ENCODE measurements at places on chromosomes 11 and 22. TPM values are rescaled to one million over a fixed set of nuclear protein-coding genes. Genes with fewer than 3 reads are reported as not detected.

DNA sequence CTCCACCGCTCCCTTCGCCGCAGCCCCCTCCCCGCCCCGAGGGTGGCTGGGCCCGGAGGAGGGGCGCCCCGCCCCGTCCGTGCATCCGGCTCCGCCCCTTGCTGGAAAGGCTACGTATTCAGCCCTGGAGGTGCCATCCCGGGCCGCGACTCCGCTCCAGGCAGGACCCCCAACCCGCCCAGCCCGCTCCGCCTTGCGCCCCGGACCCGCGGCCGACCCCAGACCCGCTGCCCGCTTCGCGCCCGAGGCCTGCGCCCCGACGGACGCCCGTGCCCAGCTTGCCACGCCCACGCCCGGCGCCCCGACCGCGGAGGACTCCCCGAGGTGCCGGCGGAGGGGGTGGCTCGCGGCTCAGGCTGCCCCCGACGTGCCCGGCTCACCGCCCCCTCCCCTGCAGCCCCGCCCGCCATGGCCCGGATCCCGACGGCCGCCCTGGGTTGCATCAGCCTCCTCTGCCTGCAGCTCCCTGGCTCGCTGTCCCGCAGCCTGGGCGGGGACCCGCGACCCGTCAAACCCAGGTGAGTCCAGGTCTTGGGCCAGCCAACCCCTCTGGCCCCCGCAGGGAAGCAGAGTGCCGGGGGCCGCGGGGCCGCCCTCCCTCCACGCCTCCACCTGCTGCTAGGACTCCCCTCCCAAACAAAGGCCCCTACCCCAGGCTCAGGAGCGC is at the start of gene ADM2:
TSS of gene ADM2 (plus strand) at position 104 of the 667 bp plus-strand sequence. CDS start at position 409, 305 bp downstream.
- no peak for DNase-seq

GRCh38 chr22:49554741-49555140 is 272.9 kb downstream of the BRD1 start:
- DNase-seq = no peak

DNA sequence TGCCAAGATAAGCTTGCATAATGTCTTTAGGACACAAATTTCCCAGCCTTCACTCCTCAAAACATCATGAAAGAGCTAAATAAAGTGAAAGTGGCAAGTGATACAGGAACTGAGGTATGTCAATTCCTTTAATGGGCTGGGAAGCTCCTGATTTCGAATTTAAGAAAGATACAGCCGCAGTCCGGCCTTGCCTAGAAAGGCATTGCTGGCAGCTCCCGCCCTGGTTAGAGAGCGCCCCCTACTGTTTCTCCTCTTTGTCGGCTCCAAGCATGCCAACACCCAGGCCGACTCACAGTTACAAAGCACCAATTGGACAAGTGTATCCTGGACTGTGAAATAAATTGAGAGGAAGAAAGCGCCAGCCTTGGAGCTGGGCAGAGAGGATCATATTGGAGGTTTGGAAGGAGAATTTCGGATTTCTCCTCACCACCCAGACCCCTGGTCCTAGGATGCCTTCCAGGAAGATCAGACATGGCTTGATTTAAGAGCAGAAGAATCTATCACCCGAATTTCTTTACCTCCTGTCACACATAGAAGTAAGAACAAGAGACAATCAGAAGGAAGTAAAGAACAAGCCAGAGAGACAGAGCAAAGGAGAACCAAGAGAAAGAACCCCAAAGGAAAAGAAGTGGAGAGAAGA is 84.0 kb downstream of the FAM76B start:
- peak; percentile 77 for DNase-seq

DNA sequence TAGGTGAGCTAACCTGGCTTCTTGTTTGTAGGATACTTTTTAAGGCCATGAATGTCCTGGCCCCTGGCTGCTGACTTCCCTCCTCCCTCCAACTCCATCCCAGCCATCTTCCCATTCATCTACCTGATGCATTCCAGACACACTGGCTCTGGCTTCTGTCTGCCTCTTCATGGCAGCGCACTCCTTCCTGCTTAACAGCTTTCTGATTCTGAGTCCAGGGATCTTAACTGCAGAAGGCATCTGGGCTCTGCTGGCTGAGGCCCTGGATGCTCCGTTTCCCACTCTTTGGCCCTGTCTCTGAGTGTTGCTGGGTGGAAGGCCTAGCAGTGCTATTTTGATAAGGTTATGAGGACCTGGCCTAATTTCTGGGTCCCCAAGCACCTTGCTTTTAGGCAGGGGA is 1.8 kb upstream of the THY1 start:
- DNase-seq = no peak

The KCNJ1 gene
- 0.09 TPM for polyA plus RNA-seq

- no peak for DNase-seq
Observed at GRCh38 chr11:19952116-19952605, 208.1 kb downstream of the DBX1 start.

DNA sequence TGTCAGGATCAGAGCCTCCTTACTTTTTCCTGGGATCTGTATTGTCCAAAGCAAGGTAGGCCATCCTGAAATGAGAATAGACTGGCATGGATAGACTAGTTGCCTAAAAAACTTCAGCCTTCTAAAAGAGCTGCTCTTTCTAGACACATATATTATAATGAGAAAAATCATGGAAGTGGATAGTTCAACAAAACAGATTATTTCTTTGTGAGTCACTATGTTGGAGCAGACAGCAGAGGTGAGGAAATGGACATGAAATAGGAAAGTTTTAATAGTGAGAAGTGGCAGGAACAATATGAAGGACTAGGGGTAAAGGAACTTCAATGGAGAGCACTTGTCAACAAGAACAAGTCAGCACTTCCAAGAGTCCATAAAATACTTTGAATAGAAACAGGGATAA is 101.9 kb upstream of the ANO3 start:
- no peak for DNase-seq

Measured in urinary bladder (tissue), 4 donors.